Endodermal cell (in vitro differentiated cells): ENCODE measurements at places on chromosomes 3 and 15. TPM values are rescaled to one million over a fixed set of nuclear protein-coding genes. Genes with fewer than 3 reads are reported as not detected.

MYRIP gene
- total RNA-seq = 2.2 to 4.3 TPM (median 3.8 TPM) in 3 replicates

INSYN1 gene
- total RNA-seq = 0.33 to 1.8 TPM (median 0.95 TPM) in 3 replicates

TPM1 gene
- total RNA-seq = 363 and 370 TPM in 2 replicates

LTF gene
- 0.23 to 0.24 TPM in 2 of 3 replicates, not detected in the other for total RNA-seq

ANKRD63 gene
- 0.41 TPM in 1 of 2 replicates, not detected in the other for total RNA-seq

MYZAP gene
- total RNA-seq = 0.22 to 0.54 TPM in 2 of 3 replicates, not detected in the other

PLAAT1 gene
- total RNA-seq = 4.4 and 4.9 TPM in 2 replicates

RTP3 gene
- total RNA-seq = not detected in 2 replicates

SLC15A2 gene
- total RNA-seq = 2.1 to 3.1 TPM (median 2.9 TPM) in 3 replicates

TRAT1 gene
- total RNA-seq = not detected in 2 replicates

TM4SF1 gene
- not detected in 3 replicates for total RNA-seq

KNG1 gene
- not detected in 3 replicates for total RNA-seq

TMEM212 gene
- total RNA-seq = not detected in 2 replicates

SLC22A13 gene
- total RNA-seq = 0.21 to 0.33 TPM (median 0.29 TPM) in 3 replicates

TTLL13 gene
- 0.46 to 0.70 TPM in 2 of 3 replicates, not detected in the other for total RNA-seq

SERINC4 gene
- total RNA-seq = 0.16 and 0.18 TPM in 2 replicates

SLC2A2 gene
- 0.20 and 0.24 TPM in 2 replicates for total RNA-seq
